Stimulated activated CD4-positive, alpha-beta T cell treated with anti-CD3 and anti-CD28 coated beads, Interleukin-4, amount 100 ng/mL, for 4 hours (primary cell): ENCODE measurements at places on chromosomes 3 and 15.

- no peak for DNase-seq
Observed at GRCh38 chr15:94526071-94526689, 294.8 kb downstream of the MCTP2 start.

DNA sequence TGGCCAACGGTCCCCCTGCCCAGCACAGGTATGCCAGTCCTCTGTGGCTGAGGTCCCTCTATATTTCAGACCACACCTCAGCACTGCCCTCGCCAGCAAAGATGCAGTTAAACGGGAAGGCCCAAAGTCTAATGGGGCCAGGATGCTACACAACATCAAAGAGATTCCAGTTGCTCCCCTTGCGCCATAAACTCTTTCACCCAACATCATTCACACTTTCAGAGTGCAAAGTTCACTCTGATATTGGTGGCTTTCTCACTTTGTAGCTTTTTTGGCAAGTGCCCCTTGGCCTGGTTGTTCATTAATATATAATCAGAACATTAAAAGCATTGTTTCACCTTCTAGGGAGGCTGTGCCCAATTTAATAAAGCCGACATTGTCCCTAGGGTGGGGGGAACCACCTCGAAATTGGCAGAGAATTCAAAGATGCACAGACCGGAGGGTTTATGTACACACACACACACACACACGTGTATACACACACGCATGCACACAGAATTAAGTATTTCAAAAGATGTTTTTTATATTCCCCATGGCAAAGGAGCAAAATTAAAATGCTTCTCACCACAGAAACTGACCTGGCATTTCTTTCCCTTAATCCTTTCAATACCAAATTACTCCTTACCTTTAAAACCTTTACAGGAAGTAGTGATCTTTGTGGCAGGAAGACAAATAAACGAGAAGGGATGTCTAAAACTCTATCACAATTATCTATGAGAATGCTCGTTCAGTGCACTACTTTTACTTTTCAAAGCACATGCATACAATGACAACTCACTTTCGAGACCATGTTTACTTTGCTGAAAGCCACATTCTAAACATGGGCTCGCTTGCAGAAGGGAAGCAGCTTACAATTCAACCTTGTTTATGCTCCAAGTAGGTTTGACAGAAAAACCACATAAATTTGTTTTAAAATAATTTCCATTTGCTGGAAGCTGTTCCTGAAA is 19.5 kb downstream of the LRIG1 start:
- DNase-seq: no peak

- DNase-seq: no peak
Observed at GRCh38 chr3:114454551-114455251, 160.9 kb downstream of the TIGIT start.

DNA sequence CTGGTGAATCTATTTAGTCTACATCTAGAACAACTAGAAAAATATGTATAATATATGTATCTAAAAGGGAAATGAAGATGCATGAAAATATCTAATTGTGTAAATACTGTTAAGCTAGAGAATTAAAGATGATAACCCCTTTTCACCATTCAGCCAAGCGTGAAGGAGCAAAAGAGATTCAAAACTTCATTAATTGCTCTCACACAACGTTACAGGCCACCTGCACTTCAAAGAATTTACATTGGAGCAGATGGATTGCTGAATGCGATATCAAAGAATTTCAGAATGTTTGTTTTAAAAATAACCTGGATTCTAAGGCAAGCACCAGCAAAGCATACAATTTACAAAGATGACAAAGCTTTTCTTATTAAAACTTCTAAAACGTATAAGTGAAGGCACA is 243.2 kb downstream of the ROBO2 start:
- no peak for DNase-seq

- no peak for DNase-seq
Observed at GRCh38 chr3:106577241-106577640, 708.4 kb upstream of the CBLB start.

GRCh38 chr15:57236561-57237300 is 139.6 kb upstream of the CGNL1 start:
- DNase-seq: no peak

GRCh38 chr3:164730815-164731360 is 347.4 kb downstream of the SI start:
- DNase-seq: no peak

- no peak for DNase-seq
Observed at GRCh38 chr3:14283813-14284438, 105.3 kb downstream of the LSM3 start.

GRCh38 chr3:13853978-13854296 is 25.9 kb downstream of the WNT7A start:
- DNase-seq: no peak

GRCh38 chr3:151976211-151977050 is 103.0 kb downstream of the SUCNR1 start:
- DNase-seq: no peak

DNA sequence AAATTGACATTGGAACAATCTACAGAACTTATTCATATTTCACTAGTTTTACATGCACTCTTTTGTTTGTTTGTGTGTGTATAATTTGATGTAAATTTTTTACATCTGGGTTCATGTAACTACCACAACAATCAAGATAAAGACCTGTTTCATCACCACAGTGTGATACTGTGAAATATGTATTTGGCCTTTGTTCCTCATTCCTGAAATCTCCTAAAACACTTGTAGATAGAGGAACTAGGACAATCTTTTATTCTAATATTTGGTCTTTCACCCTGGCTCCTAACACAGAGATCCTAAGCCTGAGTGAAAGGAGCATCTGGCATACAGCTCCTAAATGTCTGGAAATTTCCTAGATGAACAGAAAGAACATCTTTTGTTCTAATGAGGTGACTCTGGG is 155.0 kb upstream of the GPR149 start:
- no peak for DNase-seq

- DNase-seq: no peak
Observed at GRCh38 chr3:128967748-128968355, 26.0 kb downstream of the CFAP92 start.

GRCh38 chr3:112633757-112634156 is 7.2 kb downstream of the CCDC80 start:
- DNase-seq: no peak
